ENCODE measurements at places on chromosomes 12 and 14. TPM values are rescaled to one million over a fixed set of nuclear protein-coding genes. Genes with fewer than 3 reads are reported as not detected.

DNA sequence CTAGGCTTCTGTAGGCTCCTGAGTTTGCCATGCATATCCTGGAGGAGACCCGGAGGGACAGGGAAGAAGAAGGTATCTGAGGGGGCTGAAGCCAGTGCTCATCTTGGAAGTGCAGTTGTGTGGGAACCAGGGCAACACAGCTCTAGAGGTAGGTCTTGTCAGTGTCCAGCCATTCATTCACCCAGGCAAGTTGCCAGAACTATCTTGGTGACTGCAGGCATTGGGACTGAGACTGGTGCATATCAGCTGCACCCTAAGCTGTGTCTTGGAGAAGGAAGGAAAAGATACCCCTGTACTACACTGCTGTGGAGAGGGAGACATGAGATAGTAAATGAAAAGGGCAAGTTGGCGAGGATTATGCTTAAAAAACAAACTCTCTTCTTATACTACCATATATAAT, 4.9 kb upstream of the WIF1 start:
- DNase-seq = no peak

DNA sequence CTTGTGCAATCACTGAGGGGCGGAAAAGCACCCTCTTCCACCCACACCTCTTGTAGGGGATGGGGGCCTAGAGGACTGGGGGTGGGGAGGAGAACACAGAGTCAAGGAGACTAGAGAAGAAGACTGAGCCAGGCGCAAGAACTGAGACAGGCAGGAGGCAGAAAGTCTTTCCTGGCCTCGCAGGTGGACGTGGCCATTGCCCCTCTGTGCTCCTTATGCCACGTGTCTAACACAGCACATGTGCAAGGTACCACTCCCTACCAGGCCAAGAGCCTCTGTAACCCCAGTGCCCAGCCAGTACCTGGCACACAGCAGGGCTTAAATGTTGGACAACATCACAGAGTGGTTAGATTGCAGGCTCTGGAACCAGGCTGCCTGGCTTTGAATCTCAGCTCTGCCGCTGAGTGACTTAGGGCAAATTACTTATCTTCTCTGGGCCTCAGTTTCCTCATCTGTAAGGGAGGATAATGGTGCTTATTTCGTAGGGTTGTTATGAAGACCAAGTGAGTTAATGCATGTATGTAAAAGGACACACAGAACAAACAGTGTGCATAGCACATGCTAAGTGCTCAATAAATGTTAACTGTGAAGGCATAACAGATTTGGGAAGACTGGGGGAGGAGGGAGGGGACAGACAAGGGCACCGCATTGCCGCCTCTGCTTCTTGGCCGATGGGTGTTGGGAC, 1.4 kb upstream of the TAMALIN start:
- no peak for DNase-seq

Gene GLS2
- 3.7 TPM for total RNA-seq

Gene TIMM9
- 51.6 TPM for total RNA-seq

Gene CEP128
- 6.7 TPM for total RNA-seq

Gene VDR
- total RNA-seq = 3.0 TPM
